ENCODE measurements at places on chromosomes 3 and 15.

- no peak for DNase-seq
These were observed 16.7 kb downstream of the TFG start for GRCh38 chr3:100725935-100726513.

DNA sequence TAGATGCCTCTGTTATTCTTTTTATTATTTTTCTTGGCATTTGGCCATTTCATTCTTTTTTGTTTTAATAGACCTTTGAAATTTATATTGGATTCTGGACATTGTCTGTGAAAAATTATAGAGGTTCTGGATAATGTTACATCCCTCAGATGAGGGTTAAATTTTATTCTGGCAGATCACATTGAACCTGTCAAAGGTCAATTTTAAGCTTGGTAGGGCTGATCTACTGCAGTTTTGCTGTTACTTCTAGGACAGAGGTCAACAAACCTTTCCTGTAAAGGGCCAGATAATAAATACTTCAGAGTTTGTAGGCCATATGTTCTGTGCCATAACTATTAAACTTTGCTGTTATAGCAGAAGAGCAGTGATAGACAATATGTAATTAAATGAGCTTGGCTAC, 318.9 kb upstream of the DPPA4 start:
- DNase-seq, result no peak

DNA sequence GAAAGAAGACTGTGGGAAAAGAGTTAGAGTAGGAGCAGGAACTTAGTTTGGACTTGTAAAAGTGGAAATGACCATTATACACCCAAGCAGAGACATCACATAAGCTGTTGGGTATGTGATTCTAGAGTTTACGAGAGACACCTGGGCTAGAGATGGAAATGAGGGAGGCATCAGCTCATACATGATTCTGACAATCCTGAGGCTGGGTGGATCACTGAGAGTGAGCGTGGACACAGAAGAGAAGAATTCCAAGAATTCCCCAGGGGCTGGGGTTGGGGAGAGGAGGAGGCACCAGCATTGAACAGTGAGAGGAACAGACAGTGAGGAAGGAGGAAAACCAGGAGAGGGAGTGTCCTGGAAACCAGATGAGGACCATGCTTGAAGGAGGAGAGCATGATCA, 113.5 kb downstream of the KCNAB1 start:
- DNase-seq, result no peak

DNA sequence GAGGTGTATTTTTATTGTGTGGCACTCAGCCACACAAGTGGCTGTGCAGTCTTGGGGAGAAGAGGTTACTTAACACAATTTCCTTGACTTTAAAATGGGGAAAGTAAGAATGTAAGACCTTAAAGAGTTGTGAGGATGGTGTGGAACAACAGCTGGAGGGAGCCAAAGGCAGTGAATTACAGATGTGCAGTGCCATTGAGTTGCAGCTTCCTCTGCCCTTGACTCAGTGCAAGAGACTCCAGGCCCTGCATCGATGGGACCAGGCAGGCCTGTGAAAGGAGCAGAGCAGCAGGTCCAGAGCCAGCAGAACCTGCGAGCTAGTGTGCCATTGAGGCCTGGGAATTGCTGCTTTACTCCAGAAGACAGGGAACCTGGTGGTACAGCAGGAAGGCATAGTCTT, 27.2 kb downstream of the EEFSEC start:
- no peak for DNase-seq

DNA sequence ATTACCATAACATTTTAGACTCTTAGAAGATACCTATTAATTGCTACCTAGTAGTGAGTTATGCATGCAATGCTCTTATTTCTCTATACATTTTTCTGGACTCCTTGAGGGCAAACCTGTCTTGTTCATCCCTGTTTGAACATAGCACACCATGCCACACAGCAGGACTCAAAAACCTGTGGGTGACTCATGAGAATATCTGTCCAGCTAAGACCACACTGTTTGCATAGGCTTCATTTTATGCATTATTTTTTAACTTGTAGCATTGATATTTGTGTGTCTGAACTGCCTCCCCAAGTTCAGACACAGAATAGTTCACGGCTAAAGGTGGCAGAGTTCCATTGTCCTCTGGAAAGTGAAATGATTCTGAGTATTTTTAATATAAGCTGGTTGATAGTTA, 1.8 kb downstream of the LMCD1 start:
- no peak for DNase-seq

- no peak for DNase-seq
These were observed 7.9 kb upstream of the RPLP1 start for GRCh38 chr15:69444686-69445085.

DNA sequence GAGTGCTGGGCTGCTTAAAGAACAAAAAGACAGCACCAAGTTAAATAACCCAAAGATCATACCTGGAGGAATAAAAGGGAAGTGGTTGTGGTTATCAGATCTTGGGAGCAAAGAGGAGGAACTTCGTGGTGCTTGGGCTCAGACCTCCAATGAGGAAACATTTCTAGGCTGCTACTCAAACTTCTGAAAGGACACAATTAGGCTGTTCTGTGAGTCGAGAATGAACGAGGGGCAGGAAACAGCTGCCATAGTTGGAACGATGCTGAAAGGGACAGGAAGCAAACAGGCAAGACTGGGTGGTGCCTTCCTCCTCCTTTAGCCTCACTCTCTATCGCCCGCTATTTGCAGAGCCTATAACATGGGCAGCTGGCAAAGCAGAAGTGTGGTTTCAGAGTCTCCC, 276.3 kb upstream of the ARRDC4 start:
- no peak for DNase-seq

DNA sequence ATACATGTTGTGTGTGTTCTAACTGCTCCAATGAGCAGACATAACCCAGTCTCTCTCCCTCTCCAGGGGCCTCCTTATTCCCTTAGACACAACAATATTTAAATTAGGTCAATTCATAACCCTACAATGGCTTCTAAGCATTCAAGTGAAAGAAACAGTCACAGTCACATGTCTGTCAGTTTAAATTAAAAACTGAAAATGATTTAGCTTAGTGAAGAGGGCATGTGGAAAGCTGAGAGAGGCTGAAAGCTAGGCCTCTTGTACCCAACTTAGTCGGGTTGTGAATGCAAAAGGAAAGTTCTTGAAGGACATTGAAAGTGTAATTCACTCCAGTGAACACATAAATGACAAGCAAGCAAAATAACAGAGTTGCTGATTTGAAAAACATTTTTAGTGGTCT, 1519.6 kb downstream of the OTOL1 start:
- DNase-seq, result no peak

DNA sequence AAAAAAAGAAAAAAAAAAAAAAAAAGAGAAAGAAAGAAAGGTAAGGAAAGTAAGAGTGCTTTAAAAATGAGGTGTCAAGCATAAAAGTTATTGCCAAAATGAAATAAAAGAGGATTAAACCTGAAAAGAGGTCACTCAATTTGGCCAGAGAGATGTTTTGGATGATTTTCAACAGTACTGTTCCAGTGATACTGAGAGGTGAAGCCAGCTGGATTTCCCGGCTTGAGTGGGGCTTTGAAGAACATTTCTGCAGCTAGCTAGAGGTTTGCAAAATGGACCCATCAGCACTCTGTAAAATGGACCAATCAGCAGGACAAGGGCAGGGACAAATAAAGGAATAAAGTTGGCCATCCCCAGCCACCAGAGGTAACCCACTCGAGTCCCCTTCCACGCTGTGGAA, 128.5 kb downstream of the LSAMP start:
- no peak for DNase-seq

- DNase-seq, result no peak
These were observed 436.9 kb upstream of the TGFBR2 start for GRCh38 chr3:30169487-30169886.
